Activated naive CD4-positive, alpha-beta T cell (primary cell): ENCODE measurements at places on chromosomes 5 and 9.

DNA sequence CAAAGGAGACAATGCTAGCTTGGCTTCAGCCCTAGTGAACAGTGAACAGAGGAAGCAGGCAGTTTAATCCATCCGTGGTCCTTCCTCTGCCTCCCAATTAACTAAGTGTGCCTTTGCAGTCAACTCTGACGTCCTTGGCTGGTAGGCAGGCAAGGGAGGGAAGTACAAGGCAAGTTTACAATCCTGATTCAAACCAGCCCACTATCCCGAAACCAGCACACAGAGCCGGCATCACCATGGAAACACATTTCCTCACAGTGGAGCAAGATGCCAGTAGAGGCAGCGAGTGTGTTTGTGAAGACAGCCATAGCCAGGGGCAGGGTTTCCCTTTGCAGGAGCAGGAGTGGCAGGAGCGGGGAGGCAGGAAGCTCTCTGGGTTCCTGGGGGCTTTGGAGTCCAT is 73.9 kb downstream of the GOLPH3 start:
- DNase-seq, result no peak

GRCh38 chr9:90420768-90421513 is 221.7 kb downstream of the DIRAS2 start:
- no peak for DNase-seq

DNA sequence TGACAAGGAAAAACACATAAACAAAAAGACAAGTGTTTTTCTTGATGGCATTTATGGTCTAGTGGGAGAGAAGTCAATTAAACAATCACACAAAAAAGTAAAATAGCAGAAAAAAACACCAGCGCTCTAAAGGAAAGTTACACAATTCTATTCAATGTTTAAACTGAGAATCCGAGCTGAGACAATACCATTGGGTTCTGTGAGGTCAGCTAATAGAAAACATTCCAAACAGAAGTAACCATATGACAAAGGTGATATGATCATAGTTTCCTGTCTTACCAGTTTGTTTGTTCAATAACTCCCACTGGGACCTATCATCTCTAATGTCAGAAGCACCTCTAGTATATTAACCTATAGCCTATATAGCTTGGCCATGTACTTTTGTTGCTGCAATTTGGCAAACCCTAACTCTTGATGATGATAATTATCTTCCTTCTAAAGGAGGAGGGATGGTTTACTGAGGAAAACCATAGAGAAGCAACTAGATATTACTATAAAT is 1030.0 kb downstream of the CDH12 start:
- DNase-seq, result no peak

DNA sequence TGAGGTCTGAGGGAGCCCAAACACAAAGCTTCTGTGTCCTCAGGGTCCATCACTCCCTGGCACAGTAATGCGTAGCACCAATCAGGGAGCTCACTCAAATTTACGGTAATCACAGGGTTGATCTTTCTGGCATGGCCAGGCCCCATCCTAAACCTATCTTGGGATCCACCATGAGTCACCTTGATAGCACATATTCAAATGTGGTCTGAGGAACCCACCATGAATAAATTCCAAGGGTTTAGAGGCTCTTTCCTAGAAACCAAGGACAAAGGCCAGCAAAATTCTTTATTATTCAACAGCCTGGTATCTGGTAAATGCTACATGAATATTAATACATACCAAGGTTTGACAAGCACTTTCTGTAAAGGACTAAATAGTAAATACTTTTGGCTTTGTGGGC is 254.5 kb downstream of the TLR4 start:
- no peak for DNase-seq

DNA sequence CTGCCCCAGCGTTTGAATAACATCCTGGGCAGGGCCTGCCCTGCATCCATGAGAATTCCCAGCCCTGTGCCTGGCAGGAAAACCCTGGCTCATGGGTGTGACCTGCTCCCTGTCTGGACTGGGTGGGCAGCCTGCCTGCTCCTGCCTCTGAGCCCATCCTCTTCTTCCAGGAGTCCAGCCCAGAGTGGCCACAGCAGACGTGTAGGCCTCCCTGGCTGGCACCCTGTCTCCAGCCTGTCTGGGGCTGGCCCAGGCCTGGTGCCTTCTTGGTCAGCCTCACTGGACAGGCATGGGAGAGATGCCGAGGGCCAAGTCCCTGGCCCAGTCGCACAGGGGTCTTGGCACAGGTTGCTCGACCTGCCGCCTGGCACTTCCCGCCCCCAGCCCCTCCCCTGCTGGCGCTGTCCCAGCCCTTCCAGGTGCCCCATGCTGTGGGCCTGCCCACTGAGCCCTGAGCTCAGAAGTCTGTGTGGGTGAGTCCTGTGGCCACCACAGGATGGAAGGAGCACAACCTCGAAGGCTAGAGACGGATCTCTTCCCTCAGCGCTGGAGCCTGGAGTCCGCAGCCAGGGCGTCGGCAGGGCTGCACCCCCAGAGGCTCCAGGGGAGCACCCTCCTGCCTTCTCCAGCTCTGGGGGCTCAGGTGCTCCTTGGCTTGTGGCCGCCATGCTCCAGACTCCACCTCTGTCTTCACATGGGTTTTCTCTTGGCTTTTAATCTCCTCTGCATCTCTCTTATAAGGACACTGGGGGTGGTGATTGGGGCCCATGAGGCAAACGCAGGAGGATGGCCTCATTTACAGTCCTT is 11.8 kb upstream of the COL5A1 start:
- DNase-seq, result no peak
